Cardiac muscle cell (in vitro differentiated cells and primary cell): ENCODE measurements at places on chromosomes 12 and 14. TPM values are rescaled to one million over a fixed set of nuclear protein-coding genes. Genes with fewer than 3 reads are reported as not detected.

GPR65 gene
- not detected in 2 replicates for total RNA-seq

TCL1B gene
- not detected in 2 replicates for total RNA-seq

RD3L gene
- 0.18 and 0.35 TPM in 2 replicates for total RNA-seq

TAS2R8 gene
- total RNA-seq: 0.45 TPM in 1 of 2 replicates, not detected in the other

P3H3 gene
- total RNA-seq: 11.6 and 19.7 TPM in 2 replicates

SLC38A4 gene
- 0.09 and 0.21 TPM in 2 replicates for total RNA-seq

ENDOU gene
- 0.24 and 0.53 TPM in 2 replicates for total RNA-seq

KRT6C gene
- total RNA-seq: not detected in 2 replicates

DERA gene
- 15.2 and 23.9 TPM in 2 replicates for total RNA-seq

C1R gene
- 2.4 and 3.6 TPM in 2 replicates for total RNA-seq

SOAT2 gene
- total RNA-seq: 0.57 and 1.6 TPM in 2 replicates

SLCO1B1 gene
- total RNA-seq: not detected in 2 replicates
